ENCODE measurements at places on chromosomes 5 and 9. TPM values are rescaled to one million over a fixed set of nuclear protein-coding genes. Genes with fewer than 3 reads are reported as not detected.

The NIPBL gene
- 24.9 TPM for total RNA-seq

The DMRT2 gene
- total RNA-seq: not detected

The DMRT1 gene
- not detected for total RNA-seq

The STK32A gene
- 0.25 TPM for total RNA-seq

The CDO1 gene
- 1.6 TPM for total RNA-seq

The GCNT1 gene
- total RNA-seq: 6.3 TPM

The BSPRY gene
- total RNA-seq: not detected

The SPAAR gene
- total RNA-seq: 2.8 TPM

The CCDC107 gene
- total RNA-seq: 10.9 TPM

The SHLD3 gene
- total RNA-seq: 2.7 TPM

The RNF130 gene
- total RNA-seq: 42.0 TPM

The NCS1 gene
- 12.2 TPM for total RNA-seq

The NPR3 gene
- 0.38 TPM for total RNA-seq

The PROP1 gene
- total RNA-seq: not detected

The IFNB1 gene
- not detected for total RNA-seq

The LCN9 gene
- total RNA-seq: not detected

The GNA14 gene
- total RNA-seq: 72.2 TPM

The ZNF658 gene
- 5.0 TPM for total RNA-seq

The SLC1A3 gene
- total RNA-seq: not detected

The PRR7 gene
- 2.2 TPM for total RNA-seq

The UIMC1 gene
- total RNA-seq: 30.6 TPM

The KIF4B gene
- 0.26 TPM for total RNA-seq

The CTSV gene
- 0.25 TPM for total RNA-seq

The TAF11L10 gene
- total RNA-seq: not detected

The PPP2R2B gene
- total RNA-seq: not detected

Measured in dermis microvascular lymphatic vessel endothelial cell (primary cell).